ENCODE measurements at places on chromosomes 16 and 17.

- DNase-seq, result no peak
These were observed 13.8 kb downstream of the STXBP4 start for GRCh38 chr17:54982399-54982798.

DNA sequence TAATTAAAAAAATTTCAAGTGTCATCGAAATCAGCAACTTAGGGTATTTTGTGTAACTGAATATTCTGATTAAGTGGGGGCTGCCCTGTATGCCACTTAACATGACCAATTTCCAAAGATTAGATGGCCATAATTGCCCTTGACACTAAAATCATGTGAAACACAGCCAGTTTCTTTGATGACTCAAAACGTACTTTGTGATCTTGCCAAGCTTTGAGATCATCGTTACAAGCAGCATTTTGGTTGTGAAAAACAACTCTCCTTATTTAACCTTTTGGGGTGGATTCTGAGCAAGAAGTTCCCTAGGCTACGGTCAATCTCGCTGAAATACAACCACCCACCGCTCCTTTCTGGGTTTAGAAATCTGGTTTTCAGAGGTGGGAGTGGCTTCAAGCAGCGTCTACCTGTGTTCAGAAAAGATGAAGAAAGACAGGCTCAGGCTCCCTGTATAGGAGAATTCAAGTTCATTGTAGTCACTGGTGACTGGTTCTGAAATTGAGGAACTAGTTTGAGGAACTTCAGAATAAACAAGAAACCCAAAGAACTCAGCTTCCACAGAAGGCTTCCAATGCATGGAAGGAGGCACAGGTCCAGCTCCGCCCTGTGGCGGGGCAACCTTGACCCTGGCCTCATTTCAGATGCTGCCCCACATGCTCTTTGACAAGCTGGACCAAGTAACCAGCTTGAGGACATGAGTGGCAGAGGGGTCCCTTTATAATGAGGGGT, 9.4 kb downstream of the MAP3K14 start:
- peak; percentile 35 for DNase-seq

- DNase-seq, result no peak
These were observed 83.8 kb downstream of the FOXL1 start for GRCh38 chr16:86662195-86662594.

GRCh38 chr17:68605914-68606313, 4.7 kb upstream of the FAM20A start:
- no peak for DNase-seq

DNA sequence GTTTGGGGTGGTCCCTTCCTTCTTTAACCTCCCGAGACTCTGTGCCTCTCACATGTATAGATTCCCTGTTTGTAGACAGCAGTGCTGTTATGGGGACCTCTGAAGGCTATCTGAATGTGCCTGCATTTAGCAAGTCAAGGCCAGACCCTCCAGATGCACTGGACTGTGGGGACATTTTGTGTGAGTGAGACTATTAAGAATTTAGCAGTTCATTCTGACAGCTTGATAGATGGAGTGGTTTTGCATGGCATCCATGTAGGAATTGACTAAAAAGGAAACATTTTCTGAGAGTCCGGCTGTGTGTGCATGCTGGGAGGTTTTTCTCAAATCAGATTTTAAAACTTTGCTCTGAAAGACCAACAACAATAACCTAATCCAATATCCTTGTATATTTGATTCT, 226.3 kb downstream of the MSI2 start:
- no peak for DNase-seq
